ENCODE measurements at places on chromosomes 2 and 18.
A peak's percentile ranks its signal among the peaks of the same experiment; 100 is the strongest.

DNA sequence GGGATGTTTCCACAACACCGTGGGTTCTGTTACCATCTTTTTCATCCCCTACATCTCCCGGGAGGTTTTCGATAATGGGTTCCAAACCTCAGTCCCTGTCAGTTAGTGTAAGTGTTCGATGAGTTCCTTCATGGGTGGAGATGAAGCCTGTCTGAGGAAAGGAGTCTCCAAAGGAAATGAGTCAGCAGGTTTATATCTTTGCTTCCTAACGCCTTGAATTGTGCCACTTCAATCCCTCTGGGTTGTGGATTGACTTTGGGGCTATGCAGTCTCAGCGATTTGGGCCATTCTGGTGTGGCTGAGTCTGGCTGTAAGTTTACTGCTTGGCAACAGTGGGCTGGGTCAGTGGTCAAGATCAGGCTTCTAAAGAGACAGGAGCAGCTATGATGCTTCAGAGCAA is 1.2 kb downstream of the SERPINB5 start:
- DNase-seq: peak; percentile 17

DNA sequence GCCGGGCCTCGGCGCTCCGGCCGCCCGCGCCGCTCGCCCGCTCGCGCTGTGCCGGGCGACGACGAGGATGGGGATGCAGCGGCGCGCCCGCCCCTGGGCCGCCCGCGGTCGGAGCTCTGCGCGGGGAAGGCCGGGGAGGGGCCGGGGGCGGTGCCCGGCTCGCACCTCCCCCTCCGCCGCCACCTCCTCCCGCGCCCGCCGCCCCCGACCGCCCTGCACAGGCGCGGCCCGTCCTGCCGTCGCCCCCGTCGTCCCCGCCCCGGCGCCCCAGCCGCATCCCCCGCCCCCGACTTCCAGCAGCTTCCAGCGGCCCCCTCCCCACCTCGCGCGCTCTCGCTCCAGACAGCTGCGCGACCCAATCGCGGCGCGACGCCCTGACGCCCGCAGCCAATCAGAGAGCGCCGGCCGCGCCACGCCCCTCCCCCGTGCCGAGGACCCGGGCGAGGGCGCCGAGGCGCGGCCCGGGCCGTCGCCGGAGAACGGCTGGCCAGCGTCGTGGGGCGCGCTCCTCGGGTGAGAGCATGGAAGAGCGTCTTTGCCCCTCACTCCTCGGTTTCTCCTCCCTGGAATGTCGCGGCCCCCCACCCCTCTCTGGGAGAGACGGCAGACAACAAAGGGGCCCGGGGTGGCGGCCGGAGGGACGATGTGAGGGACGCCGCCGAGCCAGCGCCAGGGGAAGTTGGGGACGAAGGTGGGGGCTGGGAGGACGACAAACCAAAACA is at the start of gene MBOAT2:
Gene MBOAT2 (minus strand): TSS at position 69 of the 722 bp plus-strand sequence. CDS start 70 bp downstream, outside the sequence.
- peak; percentile 81 for DNase-seq

DNA sequence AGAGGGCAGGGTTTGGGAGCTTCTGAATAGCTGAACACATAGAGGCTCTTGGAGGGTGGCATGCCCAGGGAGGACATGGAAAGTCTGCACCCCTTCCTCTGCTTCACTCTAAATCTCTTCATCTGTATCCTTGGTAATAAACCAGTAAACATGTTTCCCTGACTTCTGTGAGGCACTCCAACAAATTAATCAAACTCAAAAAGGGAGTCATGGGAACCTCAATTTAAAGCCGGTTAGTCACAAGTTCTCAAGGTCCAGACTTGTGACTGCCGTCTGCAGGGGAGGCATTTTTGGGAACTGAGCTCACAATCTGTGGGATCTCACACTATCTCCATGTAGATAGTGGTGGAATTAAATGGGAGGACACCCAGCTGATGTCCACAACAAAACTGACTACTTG is 33.1 kb upstream of the STON1 start:
- DNase-seq: peak; percentile 54

GRCh38 chr2:162308747-162309503 is 9.6 kb downstream of the IFIH1 start:
- DNase-seq: no peak

DNA sequence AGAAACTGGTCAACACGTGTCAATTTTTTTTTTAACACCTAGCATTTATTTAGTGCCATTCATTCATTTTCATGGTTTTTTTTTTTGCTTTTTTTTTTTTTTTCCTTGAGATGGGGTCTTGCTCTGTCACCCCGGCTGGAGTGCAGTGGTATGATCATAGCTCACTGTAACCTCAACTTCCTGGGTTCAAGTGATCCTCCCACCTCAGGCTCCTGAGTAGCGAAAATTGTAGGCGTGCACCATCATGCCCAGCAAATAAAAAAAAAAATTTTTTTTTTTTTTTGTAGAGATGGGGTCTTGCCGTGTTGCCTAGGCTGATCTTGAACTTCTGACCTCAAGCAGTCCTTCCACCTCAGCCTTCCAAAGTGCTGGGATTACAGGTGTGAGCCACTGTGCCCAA is 21.1 kb downstream of the USP14 start:
- no peak for DNase-seq

DNA sequence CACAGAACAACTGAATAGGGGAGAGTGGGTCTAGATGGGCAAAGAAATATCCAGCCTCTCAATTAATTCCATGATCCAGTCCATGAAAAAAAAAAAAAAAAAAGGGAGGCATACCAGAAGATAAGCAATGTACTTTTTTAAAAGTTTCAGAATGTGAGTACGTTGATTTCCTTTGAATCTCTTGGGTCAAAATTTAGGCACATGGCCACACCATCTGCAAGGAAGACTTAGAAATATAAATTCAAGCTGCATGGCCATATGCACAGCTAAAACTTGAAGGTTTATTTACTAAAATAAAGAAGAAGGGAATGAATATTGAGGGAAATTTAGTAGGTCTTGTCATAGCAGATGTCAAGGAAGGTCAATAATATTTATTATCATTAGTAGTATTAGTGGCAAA is 286.5 kb upstream of the CDH7 start:
- DNase-seq: no peak

GRCh38 chr2:196356332-196356731 is 185.0 kb upstream of the STK17B start:
- no peak for DNase-seq

GRCh38 chr18:8797206-8797605 is 91.8 kb downstream of the MTCL1 start:
- peak; percentile 19 for DNase-seq

GRCh38 chr2:24429197-24430074 is 61.6 kb upstream of the NCOA1 start:
- peak; percentile 66 for DNase-seq

DNA sequence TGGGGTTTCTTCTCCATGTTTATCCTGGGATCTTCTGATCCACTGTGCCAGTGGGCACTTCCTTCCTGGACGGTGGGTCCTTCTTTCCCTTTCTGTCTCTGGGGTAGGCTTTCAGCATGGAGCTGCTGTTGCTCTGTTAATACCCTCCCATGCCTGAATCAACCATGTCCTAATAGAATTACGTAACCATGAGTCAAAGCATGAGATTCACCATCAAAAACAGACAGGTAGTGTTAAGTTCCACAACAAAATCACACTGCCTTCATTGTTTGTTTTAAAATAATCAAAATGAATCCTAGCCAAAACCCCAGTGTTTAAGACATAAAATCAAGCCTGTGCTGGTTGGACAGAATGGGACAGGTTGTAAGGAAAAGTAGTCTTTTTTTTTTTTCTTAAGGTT is 37.5 kb downstream of the GNAL start:
- DNase-seq: peak; percentile 6

DNA sequence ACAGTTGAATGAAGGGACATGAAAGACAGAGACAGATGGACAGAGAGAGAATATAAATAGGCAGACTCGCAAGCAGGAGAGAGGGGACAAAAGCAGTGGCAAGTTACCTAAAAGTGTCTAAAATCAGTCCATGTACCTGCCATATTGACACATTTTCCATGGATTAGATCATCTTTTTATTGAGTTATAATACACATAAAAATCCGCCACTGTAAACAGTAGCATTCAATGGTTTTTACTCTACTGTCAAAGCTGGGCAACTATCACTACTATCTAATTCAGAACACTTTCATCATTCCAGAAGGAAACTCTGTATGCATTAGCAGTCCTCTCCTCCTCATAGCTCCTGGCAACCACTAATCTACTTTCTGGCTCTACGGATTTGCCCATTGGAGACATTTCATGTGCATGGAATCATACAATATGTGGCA is 10.1 kb downstream of the CFAP210 start:
- no peak for DNase-seq

- DNase-seq: no peak
Observed at GRCh38 chr18:7290077-7290476, 59.2 kb downstream of the LRRC30 start.

GRCh38 chr2:3633089-3633981 is 24.7 kb upstream of the ALLC start:
- DNase-seq: peak; percentile 12

- no peak for DNase-seq
Observed at GRCh38 chr2:164875334-164876205, 33.9 kb upstream of the COBLL1 start.

GRCh38 chr2:23475473-23475872 is 90.5 kb downstream of the KLHL29 start:
- DNase-seq: no peak

DNA sequence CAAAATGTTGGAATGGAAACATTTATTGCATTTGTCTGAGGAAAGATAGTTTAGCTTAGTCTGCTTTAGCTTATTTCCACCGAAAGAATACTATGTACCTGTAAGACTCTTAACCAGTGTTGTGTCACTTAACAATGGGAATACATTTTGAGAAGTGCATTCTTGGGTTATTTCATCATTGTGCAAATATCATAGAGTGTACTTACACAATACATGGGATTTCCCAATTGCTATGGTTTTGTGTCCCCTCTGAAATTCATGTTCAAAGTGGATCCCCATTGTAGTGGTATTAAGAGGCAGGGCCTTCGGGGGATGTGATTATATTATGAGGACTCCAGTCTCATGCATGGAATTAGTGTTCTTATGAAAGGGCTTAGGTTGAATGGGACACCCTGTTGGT is 249.4 kb upstream of the UBE2E3 start:
- DNase-seq: no peak

DNA sequence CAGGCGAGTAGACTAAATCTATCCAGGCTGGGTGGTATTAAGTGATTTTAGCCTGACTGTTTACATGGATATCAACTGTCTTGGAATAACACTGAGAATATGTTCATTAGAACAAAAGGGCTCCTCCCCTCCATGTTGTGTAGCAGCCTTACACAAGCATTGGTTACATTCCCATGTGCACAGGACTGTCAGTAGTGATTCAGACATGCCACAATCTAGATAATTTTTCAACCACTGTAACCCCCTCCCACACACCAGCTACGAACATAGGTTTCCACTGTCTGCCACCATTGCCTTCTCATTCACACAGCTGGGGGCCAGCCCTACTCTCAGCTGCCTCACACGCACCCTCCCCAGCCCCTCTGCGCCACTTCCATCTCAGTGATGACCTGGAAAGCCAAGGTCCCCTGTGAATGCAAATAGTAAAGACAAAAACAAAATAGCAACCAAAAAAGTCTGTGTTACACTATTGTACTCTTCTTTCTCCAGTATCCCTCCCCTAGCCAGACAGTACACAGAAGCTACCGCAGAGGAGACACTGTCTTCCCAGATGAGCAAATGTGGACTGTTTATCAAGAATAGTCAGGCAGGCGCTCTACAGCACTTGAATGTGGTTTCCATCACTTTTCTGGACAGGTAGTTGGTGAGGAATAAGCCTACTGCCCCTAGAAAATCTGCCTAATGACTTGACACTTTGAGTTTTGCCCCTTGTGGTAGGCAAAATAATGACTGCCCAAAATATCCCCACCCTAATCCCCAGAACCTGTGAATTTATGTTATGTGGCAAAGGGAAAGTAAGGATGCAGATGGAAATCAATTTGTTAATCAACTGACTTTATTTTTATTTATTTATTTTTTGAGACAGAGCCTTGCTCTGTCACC is 27.9 kb upstream of the TYMS start:
- DNase-seq: no peak

DNA sequence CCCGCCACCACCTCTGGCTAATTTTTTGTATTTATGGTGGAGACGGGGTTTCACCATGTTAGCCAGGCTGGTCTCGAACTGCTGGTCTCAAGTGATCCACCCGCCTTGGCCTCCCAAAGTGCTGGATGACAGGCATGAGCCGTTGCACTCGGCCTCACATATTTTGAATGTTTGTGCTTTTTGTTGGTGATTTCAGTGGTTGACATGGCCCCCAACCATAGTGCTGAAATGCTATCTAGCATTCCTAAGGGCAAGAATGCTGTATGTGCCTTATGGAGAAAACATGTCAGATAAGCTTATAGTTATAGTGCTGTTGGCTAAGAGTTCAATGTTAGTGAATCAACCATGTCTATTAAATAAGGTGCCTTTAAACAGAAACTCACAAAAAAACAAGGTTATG is 8.9 kb downstream of the ZAP70 start:
- no peak for DNase-seq

GRCh38 chr2:190589008-190589407 is 54.5 kb upstream of the NEMP2 start:
- DNase-seq: no peak

DNA sequence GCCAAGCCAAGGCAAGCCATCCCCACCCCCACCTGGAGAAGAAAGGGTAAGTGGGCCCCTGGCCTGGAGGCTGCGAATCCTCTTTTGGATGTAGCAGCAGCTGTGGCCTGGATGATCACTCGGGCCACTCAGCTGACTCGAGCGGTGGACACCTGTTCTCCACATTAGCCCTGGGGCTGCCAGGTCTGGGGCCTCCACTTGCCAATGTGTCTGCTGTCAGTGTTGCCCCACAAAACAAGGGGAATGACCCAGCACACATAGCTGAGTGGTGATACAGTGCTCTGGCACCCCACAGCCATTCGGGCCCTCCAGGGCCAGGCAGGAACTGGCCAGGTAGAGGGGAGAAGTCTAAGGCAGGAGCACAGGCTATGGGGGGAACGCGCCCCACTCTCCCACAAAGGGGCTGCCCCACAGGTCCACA is 2.6 kb downstream of the STK25 start:
- no peak for DNase-seq

- DNase-seq: peak; percentile 80
Observed at GRCh38 chr2:195559431-195559914, 97.6 kb upstream of the SLC39A10 start.

DNA sequence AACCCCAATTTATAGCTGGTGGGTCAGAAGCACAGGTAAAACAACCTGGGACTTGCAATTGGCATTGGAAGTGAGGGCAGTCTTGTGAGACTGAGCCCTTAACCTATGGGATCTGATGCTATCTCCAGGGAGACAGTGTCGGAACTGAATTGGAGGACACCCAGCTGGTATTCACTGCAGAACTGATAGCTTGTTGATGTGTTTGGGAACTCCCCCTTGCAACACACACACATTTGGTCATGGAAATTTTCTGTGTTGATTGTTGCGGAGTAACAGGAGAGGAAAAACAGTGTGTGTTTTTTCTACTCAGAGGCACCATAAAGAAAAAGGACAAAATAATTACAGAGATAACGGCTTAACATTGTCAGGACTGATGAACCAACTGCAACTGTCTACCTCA is 16.1 kb downstream of the TPGS2 start:
- no peak for DNase-seq

DNA sequence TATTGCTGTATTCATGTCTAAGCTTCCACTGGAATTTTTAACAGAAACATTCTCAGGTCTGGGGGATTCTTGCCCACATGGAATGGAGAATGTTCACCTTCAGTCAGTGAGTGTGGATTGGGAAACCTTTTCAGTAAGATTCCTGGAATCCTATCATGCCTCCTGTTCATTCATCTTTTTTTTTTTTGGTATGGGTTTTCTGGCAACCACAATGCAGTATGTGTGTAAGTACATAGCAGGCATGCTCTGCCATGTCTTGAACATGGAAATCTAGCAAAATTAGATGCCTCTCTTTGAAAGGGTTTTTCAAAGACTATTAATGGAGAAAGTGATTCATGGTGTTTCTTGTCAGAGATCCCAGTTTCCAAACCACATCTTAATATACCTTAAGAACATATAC is 176.5 kb downstream of the LTBP1 start:
- DNase-seq: no peak
